ENCODE measurements at places on chromosomes 7 and 10. TPM values are rescaled to one million over a fixed set of nuclear protein-coding genes. Genes with fewer than 3 reads are reported as not detected.

ATOH7 gene
- total RNA-seq = not detected

PNLIPRP2 gene
- not detected for total RNA-seq

GRCh38 chr10:43322769-43323168, 48.7 kb upstream of the FXYD4 start:
- peak; percentile 94 for DNase-seq

- DNase-seq = no peak
Measured at GRCh38 chr7:23105086-23105643, 420 bp upstream of the KLHL7 start.

GRCh38 chr7:77501192-77501515, 35.9 kb upstream of the PTPN12 start:
- no peak for DNase-seq

Data from upper lobe of right lung (tissue), 1 donor.